ENCODE measurements at places on chromosomes 13 and 19.

GRCh38 chr13:96899946-96900345, 94.3 kb downstream of the OXGR1 start:
- no peak for DNase-seq

- DNase-seq = no peak
Measured at GRCh38 chr13:102233566-102234208, 168.2 kb downstream of the FGF14 start.

DNA sequence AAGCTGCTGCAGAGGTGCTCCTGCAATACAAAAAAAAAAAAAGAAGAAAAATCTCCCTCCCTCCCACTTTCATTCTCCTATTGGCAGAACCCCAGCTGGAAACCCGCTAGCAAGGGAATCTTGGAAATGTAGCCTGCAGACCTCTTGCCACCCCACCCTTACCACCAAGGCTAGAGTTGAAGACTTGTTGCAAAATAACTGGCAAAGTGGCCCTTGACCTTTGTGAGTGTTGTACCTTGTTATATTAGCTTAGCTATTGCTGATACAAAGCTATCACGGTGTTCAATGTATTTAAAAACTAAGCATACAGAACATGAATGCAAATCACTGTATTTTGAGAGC, 57.5 kb upstream of the KCTD4 start:
- DNase-seq = no peak

DNA sequence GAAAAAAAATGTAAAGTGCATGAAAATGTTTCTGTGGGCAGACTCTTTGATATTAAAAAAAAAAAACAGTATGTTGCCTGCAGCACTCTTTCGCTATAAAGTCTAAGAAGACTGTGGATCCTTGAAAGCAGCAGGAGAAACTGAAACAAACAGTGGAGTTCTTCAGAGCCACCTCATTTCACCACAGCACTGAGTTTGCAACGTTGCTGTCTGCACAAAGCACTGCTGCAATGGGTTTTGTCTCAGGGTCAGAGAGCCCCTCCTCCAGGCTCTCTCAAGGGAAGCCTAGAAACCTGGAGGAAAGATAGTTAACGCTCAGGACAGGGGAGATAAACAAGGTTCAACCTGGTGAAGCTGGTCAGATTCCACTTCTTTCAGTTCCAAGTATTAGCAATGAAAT, 248.7 kb downstream of the EFNB2 start:
- no peak for DNase-seq

DNA sequence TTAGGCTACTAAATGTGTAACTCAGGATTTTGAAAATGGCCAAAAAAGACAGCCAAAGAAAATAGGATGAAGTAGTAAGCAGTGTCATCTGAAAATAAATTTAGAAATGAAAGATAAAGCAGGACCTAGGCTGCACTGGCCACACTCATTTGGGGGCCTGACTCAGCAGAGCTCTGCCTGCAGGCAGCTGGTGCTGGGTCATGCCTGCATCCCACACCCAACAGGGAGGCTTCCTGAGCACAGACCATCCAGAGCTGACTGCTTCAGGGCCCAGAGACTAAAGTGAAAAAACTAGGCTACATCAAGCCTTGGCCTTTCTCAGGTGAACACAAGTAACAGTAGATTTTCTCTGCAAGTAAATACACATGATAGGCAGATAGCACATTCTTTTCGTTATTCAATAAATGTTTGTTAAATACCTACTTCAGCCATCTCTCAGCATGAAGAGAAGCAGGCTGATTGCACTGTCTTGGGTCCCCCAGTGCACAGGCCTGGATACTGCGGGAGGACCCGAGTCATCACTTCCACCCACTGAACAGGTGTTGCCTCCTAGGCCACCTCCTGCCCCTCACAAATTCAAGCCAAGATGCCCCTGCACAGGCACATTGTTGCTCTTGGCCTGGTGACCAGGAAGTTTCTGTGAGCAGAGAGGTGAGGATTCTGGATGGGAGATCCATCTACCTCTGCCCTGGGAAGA, 284.0 kb downstream of the OXGR1 start:
- DNase-seq = no peak

GRCh38 chr13:31199527-31199848, 287 bp upstream of the B3GLCT start:
- DNase-seq = no peak

- DNase-seq = no peak
Measured at GRCh38 chr13:62119739-62120700, 704.4 kb upstream of the PCDH20 start.

- DNase-seq = no peak
Measured at GRCh38 chr13:114248011-114248410, 13.3 kb downstream of the CDC16 start.

DNA sequence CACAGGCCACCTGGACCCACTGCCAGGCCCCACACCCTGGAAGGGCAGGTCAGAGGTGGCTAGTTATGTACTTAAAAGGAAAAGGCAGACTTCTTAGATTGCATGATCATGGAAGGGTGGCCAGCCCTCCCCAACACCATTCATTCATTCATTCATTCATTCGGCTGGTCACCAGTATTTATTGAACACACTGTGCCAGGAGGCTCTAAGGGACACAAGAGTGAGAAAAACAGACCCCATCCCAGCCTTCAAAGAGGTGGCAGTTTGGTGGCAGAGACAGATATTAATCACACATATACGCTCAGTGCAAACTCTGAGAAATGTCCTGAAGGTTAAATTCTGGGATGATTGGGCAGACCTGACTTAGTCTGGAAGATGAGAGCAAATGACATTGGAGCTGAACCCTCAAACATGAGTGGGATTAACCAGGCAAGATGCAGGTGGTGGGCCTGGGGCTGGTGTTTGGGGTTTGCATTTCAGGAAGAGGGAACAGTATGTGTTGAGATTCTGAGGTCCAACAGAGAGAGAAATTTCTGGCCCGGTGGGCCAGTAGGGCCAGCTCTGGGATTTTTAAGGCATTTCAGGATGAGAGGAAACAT, 147.5 kb downstream of the ZNF536 start:
- DNase-seq = no peak

DNA sequence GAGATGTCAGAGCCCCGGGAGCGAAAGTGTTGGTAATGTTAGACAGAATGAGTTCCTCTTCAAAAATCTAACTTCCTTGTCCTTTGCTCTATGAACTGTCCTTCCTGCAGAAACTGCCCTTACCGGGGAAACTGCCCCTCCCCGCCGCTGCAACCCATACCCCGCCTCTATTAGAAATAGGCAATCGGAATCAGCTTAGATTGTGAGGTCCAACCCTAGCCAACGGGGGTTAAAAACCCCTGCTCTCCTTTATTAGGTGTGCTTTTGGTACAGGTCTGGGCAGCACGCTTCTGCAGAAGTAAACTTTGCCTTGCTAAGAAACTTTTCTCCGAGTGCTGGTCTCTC, 11.5 kb upstream of the CAPNS1 start:
- DNase-seq = no peak

GRCh38 chr13:72204291-72204690, 337.3 kb upstream of the DACH1 start:
- no peak for DNase-seq

DNA sequence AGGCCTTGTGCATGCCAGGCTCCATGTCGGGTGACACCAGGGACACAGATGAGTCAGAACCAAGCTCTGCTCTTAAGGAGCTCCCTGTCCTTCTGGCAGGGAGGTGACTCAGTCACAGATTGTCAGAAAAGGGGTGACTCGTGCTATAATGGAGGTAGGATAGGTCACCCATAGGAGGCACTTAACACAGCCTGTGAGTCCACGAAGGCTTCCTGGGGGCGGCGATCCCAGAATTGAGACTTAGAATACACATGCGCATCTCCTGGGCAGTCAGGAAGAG, 19.6 kb downstream of the FUZ start:
- no peak for DNase-seq

- no peak for DNase-seq
Measured at GRCh38 chr19:29590278-29590677, 15.8 kb upstream of the POP4 start.

DNA sequence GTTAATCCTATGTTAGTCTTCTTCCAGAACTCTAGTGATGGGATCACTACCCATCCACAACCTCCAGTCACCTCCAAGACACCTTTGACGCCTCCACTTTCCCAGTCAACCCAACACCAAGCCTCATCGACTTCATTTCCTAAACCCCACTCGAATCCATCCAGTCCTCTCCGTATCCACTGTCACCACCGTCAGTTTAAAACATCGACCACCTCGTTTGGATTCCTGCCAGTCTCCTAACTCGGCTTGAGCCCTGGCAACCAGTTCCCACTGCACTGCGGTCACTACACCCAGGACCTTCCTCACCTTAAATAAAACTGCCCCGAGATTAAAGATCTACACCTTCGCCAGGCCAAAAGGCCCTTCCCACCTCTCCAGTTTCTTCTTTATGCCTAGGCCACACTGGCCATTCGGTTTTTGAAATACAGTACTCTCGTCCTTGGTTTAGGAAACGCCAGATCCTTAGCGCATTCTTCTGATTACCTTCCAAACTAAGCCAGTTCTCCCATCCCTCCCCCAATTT, 1.2 kb downstream of the MTIF3 start:
- no peak for DNase-seq

GRCh38 chr19:44111910-44112463, 1.2 kb upstream of the ZNF225 start:
- DNase-seq = no peak

DNA sequence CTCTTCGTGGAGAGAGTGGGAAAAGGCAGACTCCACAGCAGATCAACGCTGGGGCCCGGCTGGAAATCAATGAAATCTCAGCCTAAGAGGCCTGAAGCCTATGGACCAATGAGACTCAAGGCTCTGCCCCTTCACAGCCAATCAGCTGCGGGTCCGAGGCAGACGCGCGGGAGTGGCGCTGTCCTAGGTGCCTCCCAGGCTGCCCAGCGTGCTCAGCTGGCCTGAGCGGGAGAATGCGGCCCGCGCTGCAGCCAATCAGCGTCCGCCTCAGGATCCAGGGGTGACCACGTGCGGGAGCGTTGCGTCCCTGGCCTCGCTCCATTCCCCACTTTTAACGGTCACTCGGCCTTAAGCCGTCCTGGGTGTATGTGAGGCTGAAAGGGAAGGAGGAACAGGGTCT, at the start of gene ZBTB32:
Gene ZBTB32, plus strand, starts transcription at position 341 of the 400 bp plus-strand sequence. CDS start 10,069 bp downstream, outside the sequence.
- DNase-seq = no peak

- no peak for DNase-seq
Measured at GRCh38 chr19:1162404-1163282, 11.4 kb downstream of the SBNO2 start.

GRCh38 chr13:63972328-63972727, 2556.7 kb upstream of the PCDH20 start:
- DNase-seq = no peak

- DNase-seq = no peak
Measured at GRCh38 chr19:11046605-11047354, 42.5 kb upstream of the LDLR start.

DNA sequence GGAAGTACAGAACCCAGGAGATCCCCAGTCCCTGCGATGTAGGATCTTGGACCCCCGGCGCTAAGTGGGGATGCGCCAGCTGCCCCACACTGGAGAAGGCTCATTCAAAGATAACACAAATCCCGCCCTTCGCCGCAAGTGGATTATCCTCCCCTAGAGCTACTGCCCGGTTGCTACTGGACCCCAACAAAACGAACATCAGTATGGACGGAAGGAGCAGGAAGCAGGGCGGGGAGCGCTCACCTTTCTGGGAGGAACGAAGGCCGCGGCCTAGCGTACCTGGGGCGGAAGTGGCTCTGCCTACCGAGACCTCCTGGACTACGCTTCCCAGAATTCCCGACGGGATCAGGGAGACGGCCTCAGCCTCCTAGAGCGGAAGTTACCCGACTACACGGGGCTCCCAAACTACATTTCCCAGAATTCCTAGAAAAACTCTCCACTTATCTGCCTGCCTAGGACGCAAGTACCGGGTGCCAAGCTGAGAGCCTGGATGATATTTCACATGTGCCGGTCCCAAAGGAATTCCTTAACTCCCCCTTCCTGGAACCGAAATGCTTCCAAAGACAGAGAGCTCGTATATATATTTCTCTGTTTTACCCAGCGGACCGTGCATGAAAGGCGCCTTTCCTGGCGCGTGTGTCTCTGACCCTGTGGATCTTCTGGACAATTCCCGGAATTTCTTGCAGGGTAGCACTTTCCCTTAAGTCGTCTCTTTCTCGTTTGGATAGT, at the start of gene ZNF112:
Gene ZNF112, minus strand, starts transcription at position 298 of the 729 bp plus-strand sequence. CDS start 16,141 bp downstream, outside the sequence.
- no peak for DNase-seq
